ENCODE measurements at places on chromosomes 12 and 14. TPM values are rescaled to one million over a fixed set of nuclear protein-coding genes. Genes with fewer than 3 reads are reported as not detected.

- H3K27ac ChIP-seq: no peak overlapping the region
- peaks cover 4% of the 10 kb centered on the region for H3K4me1 ChIP-seq
- no peaks in the 10 kb centered on the region for H3K27me3 ChIP-seq
Observed at GRCh38 chr12:113171543-113171942, 13.7 kb downstream of the DDX54 start.

DNA sequence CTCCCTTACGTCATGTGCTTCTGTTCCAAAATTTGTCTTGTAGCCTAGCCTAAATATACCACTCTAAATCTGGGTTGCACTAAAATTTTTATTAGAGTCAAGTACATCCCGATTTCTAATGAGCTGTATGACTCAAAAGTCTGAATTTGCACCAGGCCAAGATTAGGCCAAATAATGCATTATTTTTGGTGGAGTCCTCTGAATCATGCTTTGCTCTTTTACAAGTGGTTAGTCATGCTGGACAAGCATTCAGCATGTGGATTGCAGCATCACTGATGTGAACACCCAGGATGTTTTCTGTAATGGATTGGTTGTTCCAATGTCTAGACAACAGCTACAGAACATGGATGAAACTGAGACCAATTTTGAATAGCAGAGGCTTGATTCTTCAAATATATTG is 23.7 kb downstream of the HEBP1 start:
- H3K27me3 ChIP-seq: no peaks in the 10 kb centered on the region
- DNase-seq: no peak
- H3K36me3 ChIP-seq: peaks cover 22% of the 10 kb centered on the region
- no peak overlapping the region for H3K27ac ChIP-seq

DNA sequence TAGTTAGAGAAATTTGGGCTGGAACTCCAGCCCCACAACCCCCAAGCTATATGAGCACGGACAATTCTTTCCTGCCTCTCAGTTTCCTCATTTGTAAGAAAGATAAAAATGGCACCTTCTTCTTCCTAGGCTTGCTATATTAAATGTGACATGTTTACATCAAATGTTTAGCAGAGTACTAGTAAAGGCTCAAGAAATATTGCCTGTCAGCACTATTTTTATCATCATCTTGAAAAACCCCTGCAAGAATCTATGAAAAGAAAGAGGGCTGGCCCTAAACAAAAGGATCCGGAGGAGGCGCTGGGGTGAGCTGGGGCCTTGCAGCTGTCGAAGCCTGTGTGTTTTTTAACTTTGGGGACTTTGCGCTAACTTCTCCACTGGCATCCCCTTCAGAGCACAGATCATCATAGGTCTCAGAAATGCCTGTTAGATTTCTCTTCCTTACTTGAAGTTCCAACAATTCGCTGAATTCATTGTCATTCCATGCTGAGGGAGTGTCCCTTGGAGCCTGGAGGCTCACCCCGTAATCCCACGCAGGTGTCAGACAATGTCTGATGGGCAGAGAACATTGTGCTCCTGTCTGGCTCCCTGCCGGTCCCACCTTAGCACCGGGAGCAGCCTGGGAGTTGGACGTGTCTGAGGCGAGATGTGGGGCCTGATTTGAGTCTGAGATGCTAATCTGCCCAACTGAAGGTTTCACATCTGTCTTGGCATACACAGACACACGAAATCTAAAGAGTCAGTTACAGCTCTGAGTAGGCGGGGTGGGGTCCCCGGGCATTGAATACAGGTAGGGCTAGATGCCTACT is 206.8 kb downstream of the NUAK1 start:
- H3K4me3 ChIP-seq: no peak overlapping the region
- H3K36me3 ChIP-seq: no peaks in the 10 kb centered on the region
- no peak for DNase-seq
- no peaks in the 10 kb centered on the region for H3K4me1 ChIP-seq

DNA sequence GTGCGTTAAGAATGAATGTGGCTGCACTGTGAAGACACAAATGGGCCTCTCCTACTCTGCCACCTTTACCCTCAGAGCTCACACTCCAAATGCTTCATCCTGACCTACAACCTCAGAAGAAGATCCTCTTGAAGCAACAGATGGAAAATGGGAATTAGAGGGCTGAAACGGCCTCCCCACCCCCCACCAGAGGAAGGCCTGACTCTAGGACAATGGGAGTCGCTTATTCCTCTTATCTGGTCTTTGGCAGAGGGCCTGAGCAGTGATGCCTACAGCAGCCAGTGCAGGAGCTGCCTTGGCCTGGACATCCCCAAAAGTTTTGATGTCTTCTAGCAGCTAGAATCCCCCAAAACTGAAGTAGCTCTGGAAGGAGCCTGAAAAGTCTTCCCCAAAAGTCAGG is 29.2 kb downstream of the BTBD7 start:
- no peaks in the 10 kb centered on the region for H3K36me3 ChIP-seq
- H3K27ac ChIP-seq: no peak overlapping the region
- H3K4me1 ChIP-seq: peaks cover 5% of the 10 kb centered on the region

DNA sequence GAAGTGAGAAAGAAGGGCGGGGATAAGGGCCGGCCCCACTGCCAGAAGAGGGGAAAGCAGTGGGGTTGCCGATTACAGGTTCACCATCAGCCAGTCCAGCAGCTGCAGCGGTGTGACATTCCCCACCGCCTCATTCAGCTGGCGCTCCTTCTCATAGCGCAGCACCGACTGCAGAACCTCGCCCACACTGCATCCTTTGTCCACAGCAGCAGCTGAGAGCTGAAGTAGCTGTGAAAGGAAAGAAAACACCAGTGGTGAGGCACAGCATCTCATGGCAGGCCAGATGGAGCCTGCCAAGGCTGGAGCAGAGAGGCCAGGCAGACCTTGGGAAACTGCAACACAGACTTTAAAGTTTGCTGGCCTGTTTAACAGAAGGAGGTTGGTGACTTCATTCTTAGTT is 33.2 kb downstream of the AKAP3 start:
- no peak overlapping the region for H3K4me3 ChIP-seq
- DNase-seq: no peak
- H3K27me3 ChIP-seq: no peaks in the 10 kb centered on the region
- H3K27ac ChIP-seq: no peak overlapping the region
- H3K4me1 ChIP-seq: no peaks in the 10 kb centered on the region

DNA sequence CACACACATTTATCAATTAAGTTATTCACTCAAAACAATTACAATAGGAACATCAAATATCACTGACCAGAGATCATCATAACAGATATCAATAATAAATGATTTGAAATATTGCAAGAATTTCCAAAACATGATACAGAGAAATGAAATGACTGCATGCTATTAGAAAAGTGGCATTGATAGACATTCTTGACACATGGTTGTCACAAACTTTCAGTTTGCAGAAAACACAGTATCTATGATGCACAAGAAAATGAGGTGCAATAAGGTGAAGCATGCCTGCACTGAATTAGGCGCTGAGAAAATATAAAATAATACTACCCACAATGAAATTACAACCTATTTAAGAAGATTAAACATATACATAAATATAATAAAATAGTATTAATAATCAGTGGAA is 198.0 kb upstream of the SYT1 start:
- H3K27me3 ChIP-seq: no peaks in the 10 kb centered on the region
- no peak overlapping the region for H3K4me3 ChIP-seq
- H3K4me1 ChIP-seq: no peaks in the 10 kb centered on the region
- no peak for DNase-seq
- no peaks in the 10 kb centered on the region for H3K36me3 ChIP-seq
- no peak overlapping the region for H3K27ac ChIP-seq

C14orf39 gene
- not detected for total RNA-seq

DNA sequence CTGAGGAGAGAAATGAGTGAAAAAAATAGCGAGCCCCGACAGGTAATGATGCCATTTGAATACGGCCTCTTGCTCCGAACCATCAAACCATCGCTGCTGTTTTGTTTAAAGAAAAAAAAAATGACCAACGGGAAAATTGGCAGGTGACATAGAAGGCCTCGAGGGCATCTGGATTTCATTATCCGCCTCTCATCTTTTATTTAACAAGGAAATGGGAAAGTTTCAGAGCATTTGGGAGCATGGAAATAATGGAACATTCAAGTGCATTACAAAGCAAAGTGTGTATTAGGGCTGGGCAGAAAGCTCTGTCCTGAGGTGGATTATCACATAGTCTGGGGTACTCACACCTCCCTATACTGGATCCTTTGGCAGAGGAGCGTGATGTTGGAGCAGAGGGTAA is 258.7 kb downstream of the KSR2 start:
- no peak overlapping the region for H3K4me3 ChIP-seq
- H3K27me3 ChIP-seq: no peaks in the 10 kb centered on the region
- no peak overlapping the region for H3K27ac ChIP-seq
- H3K36me3 ChIP-seq: no peaks in the 10 kb centered on the region
- no peak for DNase-seq

Measured in activated T-helper 1 cell treated with anti-CD3 and anti-CD28 coated beads, Interleukin-12 subunit alpha, Interleukin-12 subunit beta, Interleukin-2, Interleukin-4 antibody, amounts not matched to agents 30 ng/mL and 10 ng/mL and 1 ng/mL, durations not matched to agents 14 hours and 24 hours and 36 hours (primary cell).